Liver (tissue), 10 donors: ENCODE measurements at places on chromosomes 3 and 15. TPM values are rescaled to one million over a fixed set of nuclear protein-coding genes. Genes with fewer than 3 reads are reported as not detected.

DNA sequence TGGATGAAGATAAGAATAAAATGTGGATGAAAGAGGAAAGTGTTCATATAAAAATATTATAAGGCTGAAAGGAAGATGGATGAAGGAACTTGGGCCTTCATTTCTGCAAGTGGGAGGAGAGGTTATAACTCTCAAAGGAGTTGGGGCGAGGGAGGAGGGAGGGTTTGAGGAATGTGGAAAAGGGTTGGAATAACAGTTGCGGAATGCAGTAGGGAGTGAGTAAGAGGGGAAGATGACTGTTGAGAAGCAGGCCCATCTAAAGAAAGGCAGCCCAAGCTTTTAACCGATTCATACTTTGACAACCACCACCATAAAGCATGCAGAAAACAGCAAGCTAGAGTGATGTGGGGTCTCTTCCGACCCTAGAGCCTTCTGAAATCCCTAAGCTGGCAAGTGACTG lies 8.3 kb upstream of the TM4SF4 start:
- DNase-seq = no peak
- no peaks in the 10 kb centered on the region for H3K27me3 ChIP-seq
- no peak overlapping the region for H3K4me3 ChIP-seq
- no peaks in the 10 kb centered on the region for H3K36me3 ChIP-seq
- no peak overlapping the region for H3K27ac ChIP-seq
- H3K4me1 ChIP-seq = peaks cover 13% of the 10 kb centered on the region

DNA sequence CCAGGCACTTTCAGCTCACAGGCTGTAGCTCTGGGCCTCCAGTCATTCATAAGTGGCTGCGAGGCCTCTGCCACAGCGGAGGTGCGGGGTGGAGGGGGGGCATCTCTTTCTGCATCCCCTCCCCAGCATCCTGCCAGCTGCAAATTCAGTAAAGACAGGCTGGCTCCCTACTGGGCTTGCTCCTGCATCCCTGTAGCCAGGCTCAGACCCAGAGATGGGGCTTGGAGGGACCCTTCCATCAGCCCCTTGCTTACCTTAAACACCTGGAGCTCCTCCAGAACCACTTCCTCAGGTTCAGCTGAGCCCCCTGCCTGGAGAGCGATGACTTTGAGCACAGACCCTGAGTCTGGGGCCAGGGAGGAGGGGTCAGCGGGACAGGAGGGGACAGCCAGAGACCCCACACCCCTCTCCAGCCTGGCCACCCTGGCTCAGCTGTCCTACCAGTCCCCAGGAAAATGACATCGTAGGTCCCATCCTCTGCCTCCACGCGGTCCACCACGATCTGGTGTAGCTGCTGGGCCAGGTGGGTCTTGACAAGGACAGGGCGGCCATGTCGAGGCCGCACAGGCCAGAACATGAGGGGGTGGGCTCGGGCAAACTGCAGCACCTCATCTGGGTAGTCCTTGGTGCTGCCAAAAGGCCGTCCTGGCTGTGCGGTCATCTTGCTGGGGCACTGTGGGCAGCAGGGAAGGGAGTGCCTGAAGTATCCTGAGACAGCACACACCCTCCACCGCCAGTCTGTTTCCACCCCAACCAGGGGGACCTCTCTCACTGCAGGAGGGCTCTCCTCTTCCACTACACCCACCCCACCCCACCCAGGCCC lies 5.3 kb downstream of the SEMA3G start:
- H3K4me1 ChIP-seq = no peaks in the 10 kb centered on the region
- DNase-seq = no peak
- no peak overlapping the region for H3K27ac ChIP-seq
- H3K36me3 ChIP-seq = no peaks in the 10 kb centered on the region
- H3K4me3 ChIP-seq = no peak overlapping the region
- no peaks in the 10 kb centered on the region for H3K27me3 ChIP-seq

DNA sequence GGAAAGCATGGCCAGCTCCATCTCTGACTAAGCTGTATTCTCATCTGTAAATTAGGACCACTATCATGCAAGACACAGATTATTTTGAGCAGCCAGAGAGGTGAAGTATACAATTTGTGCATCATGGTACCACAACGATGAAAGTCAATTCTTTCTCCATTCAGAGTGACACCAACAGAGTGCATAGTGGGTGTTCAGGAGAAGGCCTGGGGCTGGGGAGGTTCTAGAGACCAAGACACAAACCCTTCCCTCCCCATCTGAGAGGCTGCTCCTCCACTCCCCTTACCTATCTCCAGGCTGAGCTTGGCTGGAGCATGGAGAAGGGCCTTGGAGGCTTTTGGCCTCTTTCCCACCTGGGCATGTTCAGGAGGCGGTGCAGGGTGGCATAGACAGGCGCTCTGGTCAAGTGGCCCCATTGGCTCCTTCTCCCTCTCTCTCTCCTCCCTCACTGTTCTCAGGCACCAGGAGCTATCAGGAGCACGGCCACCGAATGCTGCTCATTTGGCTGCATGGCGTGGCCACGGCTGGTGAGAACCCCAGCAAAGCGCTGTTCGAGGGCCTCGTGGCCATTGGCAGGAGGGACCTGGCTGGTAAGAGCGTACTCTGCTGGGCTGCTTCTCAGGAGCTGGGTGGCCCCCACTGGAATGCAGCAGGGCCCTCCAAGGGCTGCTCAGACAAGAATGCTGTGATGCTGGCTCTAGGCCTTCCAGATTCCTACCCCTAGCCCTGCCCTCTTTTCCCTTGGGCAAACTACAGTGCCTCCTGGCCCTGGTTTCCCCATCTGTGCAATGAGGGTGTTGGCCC lies 37.9 kb downstream of the ANKDD1A start:
- no peak overlapping the region for H3K4me3 ChIP-seq
- no peaks in the 10 kb centered on the region for H3K4me1 ChIP-seq
- DNase-seq = no peak
- no peak overlapping the region for H3K27ac ChIP-seq
- H3K27me3 ChIP-seq = no peaks in the 10 kb centered on the region
- H3K36me3 ChIP-seq = no peaks in the 10 kb centered on the region

DNA sequence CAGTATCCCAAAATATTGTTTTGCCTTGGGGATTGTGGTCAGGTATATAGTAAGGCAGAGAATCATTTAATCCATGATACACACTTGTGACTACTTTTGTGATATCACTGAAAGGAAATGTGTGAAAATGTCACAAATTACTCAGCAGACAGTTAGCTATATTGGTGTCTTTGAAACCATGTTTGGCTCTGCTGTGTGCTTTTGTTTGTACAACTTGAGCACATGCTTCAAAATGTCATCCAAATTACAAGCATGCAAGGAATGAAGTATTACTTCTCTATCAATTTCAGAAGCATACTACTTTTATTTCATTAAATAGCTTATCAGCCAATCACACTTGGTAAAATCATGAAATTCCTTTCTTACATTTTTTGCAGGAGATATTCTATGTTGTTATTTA lies 619.0 kb upstream of the AGTR1 start:
- H3K27ac ChIP-seq = no peak overlapping the region
- no peaks in the 10 kb centered on the region for H3K27me3 ChIP-seq
- H3K4me1 ChIP-seq = no peaks in the 10 kb centered on the region
- DNase-seq = no peak

DNA sequence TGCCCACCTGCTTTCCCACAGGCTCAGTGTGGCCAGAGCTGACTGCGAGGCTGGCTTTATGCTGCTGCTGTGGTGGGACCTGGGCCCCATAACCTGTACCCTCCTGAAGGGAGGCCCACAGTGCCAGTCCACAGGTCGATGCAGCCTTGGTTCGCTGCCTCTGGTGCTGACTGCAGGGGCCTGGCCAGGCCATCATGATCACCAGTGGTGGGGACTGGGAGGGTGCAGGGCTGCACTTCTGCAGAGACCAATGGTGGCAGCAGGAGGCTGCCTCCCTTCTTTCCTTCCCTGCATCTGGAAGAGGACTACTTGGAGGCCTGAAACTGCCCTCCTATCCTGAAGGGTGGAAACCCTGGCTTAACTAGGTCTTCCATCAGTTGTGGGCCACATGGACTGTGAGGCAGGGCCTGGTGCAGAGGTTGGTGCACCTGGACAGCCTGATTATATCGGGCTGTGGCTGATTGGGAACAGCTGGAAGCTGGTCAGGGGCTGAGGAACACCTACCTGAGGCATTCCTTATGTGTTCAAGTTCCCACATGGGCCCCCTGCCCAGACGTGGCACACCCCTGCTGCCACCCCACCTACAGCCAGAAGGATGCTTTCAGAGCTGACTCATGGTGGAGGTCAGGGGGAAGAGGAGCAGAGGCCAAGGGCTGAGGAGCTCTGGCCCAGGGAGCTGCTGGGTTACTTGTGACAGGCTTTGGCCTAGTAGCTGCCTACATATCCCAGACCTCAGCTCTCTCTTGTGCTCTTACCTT lies 29.8 kb downstream of the POMGNT2 start:
- peak; percentile 27 for DNase-seq
- H3K4me3 ChIP-seq = no peak overlapping the region
- H3K27ac ChIP-seq = peak overlapping the region; percentile 85
- H3K36me3 ChIP-seq = peaks cover 6% of the 10 kb centered on the region
- H3K27me3 ChIP-seq = no peaks in the 10 kb centered on the region

GRCh38 chr3:10224794-10225665 lies 23.2 kb upstream of the TATDN2 start:
- peak; percentile 73 for DNase-seq
- H3K27me3 ChIP-seq = no peaks in the 10 kb centered on the region
- no peak overlapping the region for H3K4me3 ChIP-seq
- H3K36me3 ChIP-seq = peaks cover 4% of the 10 kb centered on the region

DNA sequence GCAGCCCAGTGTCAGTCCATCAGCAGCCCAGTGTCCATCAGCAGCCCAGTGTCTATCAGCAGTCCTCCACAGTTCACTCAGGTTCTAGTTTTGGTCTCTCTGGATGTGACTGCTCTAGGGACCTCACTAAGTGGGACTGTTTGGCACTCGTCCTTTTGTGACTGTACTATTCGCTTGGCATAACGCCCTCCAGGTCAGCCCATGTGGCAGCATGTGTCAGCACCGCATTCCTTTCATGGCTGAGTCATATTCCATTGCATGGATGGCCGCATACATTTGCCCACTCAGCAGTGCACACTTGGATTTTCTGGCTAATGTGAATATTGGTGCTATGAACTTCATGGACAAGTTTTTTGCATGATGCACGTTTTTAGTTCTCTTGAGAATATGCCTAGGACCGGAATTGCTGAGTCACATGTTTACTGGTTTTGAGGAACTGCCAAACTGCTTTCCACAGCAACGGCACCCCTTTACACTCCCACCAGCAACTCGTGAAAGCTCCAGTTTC lies 16.4 kb downstream of the CHST13 start:
- peak overlapping the region; percentile 21 for H3K27ac ChIP-seq
- no peak overlapping the region for H3K4me3 ChIP-seq
- H3K36me3 ChIP-seq = no peaks in the 10 kb centered on the region
- peaks cover 37% of the 10 kb centered on the region for H3K4me1 ChIP-seq

- H3K4me3 ChIP-seq = no peak within 1 kb of the TSS
- DNase-seq = no peak
- H3K27me3 ChIP-seq = peaks cover 3% of the 10 kb centered on the region
- H3K36me3 ChIP-seq = no peaks in the 10 kb centered on the region
- H3K4me1 ChIP-seq = peaks cover 11% of the 10 kb centered on the region
These were observed at the start of gene PROK2 for GRCh38 chr3:71784914-71785531. Gene PROK2 (minus strand): TSS chr3:71785148. CDS start chr3:71785052, 96 bp downstream.

- H3K4me3 ChIP-seq = no peak overlapping the region
- H3K27me3 ChIP-seq = no peaks in the 10 kb centered on the region
- H3K27ac ChIP-seq = no peak overlapping the region
- DNase-seq = no peak
These were observed 27.5 kb downstream of the SPCS1 start for GRCh38 chr3:52733256-52733891.

DNA sequence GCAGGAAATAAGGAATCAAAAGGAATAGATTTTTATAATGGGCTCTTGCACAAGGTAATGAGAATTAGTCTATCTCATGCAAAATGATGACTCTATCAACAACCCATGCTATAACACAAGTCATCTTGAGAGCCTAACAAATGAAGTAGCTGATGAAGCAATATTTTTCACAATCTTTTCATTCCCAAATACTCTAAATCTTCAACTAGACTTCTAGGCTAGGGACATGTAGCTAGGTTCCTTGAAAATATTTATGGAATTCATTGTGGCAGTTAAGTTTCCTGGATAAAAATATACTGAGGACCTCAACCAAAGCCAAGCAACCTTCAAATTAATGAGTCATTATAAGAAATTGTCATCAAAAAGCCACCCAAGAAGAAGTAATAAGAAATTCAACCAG lies 55.4 kb downstream of the DCBLD2 start:
- DNase-seq = no peak
- no peaks in the 10 kb centered on the region for H3K27me3 ChIP-seq

GRCh38 chr3:126773167-126773566 lies 69.1 kb downstream of the CHCHD6 start:
- H3K4me3 ChIP-seq = no peak overlapping the region
- no peak overlapping the region for H3K27ac ChIP-seq
- DNase-seq = no peak
- H3K36me3 ChIP-seq = no peaks in the 10 kb centered on the region
- H3K4me1 ChIP-seq = no peaks in the 10 kb centered on the region

DNA sequence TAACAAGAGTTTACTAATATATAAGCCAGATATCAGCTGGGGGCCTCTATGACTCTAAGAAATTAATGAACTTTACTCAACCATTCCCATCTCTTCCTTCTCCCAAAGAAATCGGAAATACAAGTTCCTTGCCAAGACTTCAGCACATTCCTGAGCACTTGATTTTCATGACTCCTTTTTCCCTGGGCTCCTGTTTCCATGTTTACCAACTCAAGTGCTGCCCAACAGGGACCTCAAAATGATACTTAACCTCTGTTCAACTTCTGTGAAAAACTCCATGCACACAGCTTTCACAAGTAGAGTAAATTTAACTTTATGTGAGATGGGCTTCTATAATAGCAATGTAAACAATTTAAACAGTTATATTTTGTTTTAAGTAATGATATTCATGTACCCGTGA lies 315.8 kb upstream of the CDIN1 start:
- no peak for DNase-seq
- no peaks in the 10 kb centered on the region for H3K27me3 ChIP-seq
- no peaks in the 10 kb centered on the region for H3K36me3 ChIP-seq

- no peaks in the 10 kb centered on the region for H3K4me1 ChIP-seq
- no peaks in the 10 kb centered on the region for H3K27me3 ChIP-seq
- no peak overlapping the region for H3K27ac ChIP-seq
- DNase-seq = no peak
- no peak overlapping the region for H3K4me3 ChIP-seq
These were observed 52.6 kb downstream of the WNT7A start for GRCh38 chr3:13827256-13827655.

DNA sequence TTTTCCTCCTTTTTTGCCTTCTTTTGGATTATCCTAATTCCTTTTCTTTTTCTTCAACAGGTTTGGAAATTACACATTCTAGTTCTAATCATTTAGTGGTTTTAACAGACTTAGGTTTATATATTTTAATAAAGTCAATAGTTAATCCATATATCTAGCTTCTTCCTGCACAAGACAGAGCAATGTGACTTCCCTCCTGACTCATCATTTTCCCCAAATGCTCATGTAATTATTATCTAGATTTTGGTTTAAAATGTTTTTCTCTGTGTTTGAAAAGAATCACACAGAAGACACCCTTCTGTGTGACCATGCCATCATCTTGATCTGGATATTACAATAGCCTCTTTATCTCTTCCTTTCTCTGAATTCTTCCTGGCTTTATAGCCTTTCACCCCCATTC lies 28.6 kb upstream of the SSR3 start:
- no peak overlapping the region for H3K27ac ChIP-seq
- no peaks in the 10 kb centered on the region for H3K27me3 ChIP-seq
- H3K4me3 ChIP-seq = no peak overlapping the region

Gene CIDEC
- total RNA-seq = 0.59 TPM

Gene TRH
- not detected for total RNA-seq

Gene ZKSCAN7
- total RNA-seq = 4.4 TPM
